ENCODE measurements at places on chromosomes 13 and 19. TPM values are rescaled to one million over a fixed set of nuclear protein-coding genes. Genes with fewer than 3 reads are reported as not detected.

GRCh38 chr19:17441241-17442021, 7.0 kb downstream of the TMEM221 start:
- DNase-seq, result peak; percentile 9

- no peak for DNase-seq
These were observed 271.9 kb upstream of the SPRY2 start for GRCh38 chr13:80612804-80613203.

SNRNP70 gene
- 154 TPM for total RNA-seq

RASAL3 gene
- not detected for total RNA-seq

DNA sequence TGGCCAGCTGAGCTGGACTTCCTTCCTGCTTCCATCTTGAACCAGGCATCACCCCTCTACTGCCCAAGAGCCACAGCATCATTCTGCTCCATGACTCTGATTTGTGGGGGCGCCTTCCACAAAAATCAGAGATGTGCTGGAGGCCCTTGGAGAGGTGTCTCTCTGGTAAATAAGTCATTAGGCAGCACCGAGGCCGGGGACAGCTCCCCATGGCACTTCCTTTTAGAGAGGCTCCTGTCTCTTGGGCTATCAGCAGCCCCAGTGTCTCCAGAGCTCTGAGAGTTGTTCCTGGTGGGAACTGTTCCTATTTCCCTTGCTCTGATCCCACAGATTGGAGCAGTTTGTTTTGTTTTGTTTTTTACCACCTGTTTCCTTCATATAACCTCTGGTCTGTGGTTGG, 19.9 kb downstream of the NWD1 start:
- no peak for DNase-seq

- DNase-seq, result no peak
These were observed 50.0 kb downstream of the TNFSF11 start for GRCh38 chr13:42623916-42624315.

ZNF471 gene
- total RNA-seq, result 2.3 TPM

Data from HFFc6 (cell line).